ENCODE measurements at places on chromosomes 4 and X. TPM values are rescaled to one million over a fixed set of nuclear protein-coding genes. Genes with fewer than 3 reads are reported as not detected.

LANCL3 gene
- total RNA-seq: 0.49 TPM

PF4V1 gene
- not detected for total RNA-seq

SSX3 gene
- not detected for total RNA-seq

HSFX4 gene
- not detected for total RNA-seq

FDCSP gene
- not detected for total RNA-seq

ZCCHC18 gene
- not detected for total RNA-seq

NBDY gene
- total RNA-seq: 7.0 TPM

PNCK gene
- total RNA-seq: not detected

Measured in subcutaneous adipose tissue (tissue), 4 donors.